Right ventricle myocardium inferior (tissue), 1 donor: ENCODE measurements at places on chromosomes 7 and 10. TPM values are rescaled to one million over a fixed set of nuclear protein-coding genes. Genes with fewer than 3 reads are reported as not detected.

The EEPD1 gene
- total RNA-seq = 11.5 TPM

The CPA1 gene
- not detected for total RNA-seq

- DNase-seq = no peak
Measured at GRCh38 chr10:1393481-1393880, 337.3 kb downstream of the WDR37 start.

The TMEM273 gene
- total RNA-seq = 27.9 TPM

DNA sequence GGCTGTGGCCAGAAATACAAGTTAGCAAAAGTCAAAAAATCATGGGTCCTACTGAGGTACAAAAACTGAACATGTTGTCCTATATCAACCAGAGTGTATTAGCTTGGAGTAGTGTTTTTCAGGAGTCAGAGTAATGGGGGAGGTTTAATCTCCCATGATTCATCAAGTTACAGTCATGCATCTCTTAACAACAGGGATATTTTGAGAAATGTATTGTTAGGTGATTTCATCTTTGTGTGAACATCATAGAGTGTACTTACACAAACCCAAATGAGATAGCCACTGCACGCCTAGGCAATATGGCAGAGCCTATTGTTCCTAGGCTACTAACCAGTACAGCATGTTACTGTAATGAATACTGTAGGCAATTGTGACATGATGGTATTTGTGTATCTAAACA is 14.9 kb upstream of the TES start:
- DNase-seq = no peak

The CH25H gene
- total RNA-seq = 0.14 TPM

DNA sequence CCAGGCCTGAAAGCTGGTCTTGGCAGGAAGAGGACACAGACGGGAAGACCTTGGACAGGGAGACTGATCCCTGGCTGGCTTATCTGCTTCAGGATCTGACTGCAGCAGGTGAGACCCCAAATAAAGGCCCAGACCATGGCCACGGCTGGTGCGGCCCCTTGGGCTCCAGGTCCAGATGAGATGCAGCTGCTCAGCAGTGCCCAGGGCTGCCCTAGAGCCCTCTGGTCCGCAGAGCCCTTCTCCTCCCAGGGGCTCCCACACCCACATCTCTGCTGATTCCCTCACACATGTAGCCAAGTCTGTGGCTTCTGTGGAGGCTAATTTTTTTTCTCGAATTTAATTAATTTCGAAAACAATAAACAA is 46.3 kb downstream of the VIPR2 start:
- no peak for DNase-seq

The PHKG1 gene
- 31.2 TPM for total RNA-seq

- DNase-seq = no peak
Measured at GRCh38 chr10:1846032-1846431, 108.7 kb upstream of the ADARB2 start.

DNA sequence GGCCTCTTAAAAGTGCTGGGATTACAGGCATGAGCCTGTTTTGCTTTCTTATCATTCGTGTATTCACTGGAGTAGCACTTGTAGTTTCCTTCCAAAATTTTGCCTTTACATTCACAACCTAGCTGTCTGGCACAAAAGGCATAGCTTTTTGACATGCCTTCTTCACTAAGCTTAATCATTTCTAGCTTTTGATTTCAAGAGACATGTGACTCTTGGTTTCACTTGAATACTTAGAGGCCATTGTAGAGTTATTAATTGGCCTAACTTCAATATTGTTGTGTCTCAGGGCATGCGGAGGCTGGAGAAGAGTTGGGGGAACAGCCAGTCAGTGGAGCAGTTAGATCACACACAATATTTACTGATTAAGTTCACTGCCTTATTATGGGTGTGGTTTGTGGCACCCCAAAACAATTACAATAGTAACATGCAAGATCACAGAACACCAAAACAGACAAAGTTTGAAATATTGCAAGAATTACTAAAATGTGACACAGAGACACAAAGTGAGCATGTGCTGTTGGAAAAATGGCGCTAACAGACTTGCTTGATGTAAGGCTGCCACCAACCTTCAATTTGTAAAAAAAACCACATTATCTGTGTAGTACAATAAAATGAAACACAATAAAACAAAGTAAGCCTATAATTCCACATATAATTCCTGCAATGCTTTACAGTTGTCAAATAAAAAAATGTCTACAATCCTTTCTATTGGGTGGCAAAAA is 43.1 kb downstream of the BRAF start:
- no peak for DNase-seq

The HOXA1 gene
- not detected for total RNA-seq

DNA sequence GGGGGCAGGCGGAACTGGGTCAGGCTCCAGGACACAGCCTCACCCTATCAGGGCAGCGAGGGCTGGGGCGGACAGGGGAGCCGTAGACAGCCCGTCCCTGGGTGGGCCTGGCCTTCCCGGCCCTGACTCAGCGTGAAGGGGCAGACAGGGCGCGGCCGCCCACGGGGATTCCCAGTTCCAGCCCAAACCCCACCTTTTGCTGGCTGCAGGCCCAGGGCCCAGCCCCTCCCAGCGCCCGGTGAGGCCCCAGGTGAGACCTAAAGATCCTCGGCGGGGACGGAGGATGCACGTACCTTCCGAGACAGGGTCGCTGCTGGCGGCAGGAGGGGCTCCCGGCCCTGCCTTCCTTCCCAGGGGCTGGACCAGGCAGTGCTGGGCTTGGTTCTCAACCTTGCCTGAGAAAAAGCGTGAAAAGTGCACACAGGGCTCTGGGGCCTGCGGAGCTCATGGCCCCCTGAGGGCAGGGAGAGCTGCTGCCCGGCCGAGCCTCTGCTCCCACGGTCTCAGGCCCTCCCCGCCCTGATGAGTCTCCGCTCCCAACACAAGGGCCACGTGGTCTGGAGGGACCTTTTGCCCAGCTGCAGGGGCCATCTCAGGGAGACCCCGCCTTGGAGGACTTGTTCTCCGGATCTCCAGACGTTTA is 43.9 kb upstream of the DNAJB6 start:
- no peak for DNase-seq
